Astrocyte (in vitro differentiated cells and primary cell): ENCODE measurements at places on chromosomes 6 and 20. TPM values are rescaled to one million over a fixed set of nuclear protein-coding genes. Genes with fewer than 3 reads are reported as not detected.

SCAND1 gene
- 63.8 and 68.0 TPM in 2 replicates for total RNA-seq

INSM1 gene
- total RNA-seq: 0.09 TPM in 1 of 2 replicates, not detected in the other

PRKN gene
- total RNA-seq: 1.3 and 1.5 TPM in 2 replicates

SDCBP2 gene
- 4.6 and 4.8 TPM in 2 replicates for total RNA-seq

PTCHD4 gene
- 11.4 and 12.4 TPM in 2 replicates for total RNA-seq

DNA sequence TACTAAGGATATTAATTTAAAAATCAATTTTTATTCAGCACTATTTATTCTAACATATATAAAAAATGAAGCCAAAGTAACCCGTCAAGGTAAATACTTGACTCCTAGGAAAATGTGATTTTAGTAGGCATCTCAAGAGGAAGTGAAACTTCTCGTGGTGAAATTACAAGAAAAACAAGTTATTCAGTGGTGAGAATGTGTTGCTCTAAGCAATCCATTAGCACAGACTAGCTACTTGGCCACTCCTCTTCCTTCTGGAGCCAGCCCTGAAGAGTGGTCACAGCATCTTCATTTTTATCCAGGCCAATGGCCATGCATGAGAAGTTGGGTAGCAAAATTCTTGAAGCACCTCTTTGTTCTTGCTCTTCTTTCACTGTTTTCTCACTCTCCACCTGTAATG lies 40.4 kb upstream of the GFRAL start:
- no peak for DNase-seq
- no peaks in the 10 kb centered on the region for H3K4me1 ChIP-seq
- H3K27me3 ChIP-seq: no peaks in the 10 kb centered on the region
- no peak overlapping the region for H3K27ac ChIP-seq
- no peaks in the 10 kb centered on the region for H3K36me3 ChIP-seq

DNA sequence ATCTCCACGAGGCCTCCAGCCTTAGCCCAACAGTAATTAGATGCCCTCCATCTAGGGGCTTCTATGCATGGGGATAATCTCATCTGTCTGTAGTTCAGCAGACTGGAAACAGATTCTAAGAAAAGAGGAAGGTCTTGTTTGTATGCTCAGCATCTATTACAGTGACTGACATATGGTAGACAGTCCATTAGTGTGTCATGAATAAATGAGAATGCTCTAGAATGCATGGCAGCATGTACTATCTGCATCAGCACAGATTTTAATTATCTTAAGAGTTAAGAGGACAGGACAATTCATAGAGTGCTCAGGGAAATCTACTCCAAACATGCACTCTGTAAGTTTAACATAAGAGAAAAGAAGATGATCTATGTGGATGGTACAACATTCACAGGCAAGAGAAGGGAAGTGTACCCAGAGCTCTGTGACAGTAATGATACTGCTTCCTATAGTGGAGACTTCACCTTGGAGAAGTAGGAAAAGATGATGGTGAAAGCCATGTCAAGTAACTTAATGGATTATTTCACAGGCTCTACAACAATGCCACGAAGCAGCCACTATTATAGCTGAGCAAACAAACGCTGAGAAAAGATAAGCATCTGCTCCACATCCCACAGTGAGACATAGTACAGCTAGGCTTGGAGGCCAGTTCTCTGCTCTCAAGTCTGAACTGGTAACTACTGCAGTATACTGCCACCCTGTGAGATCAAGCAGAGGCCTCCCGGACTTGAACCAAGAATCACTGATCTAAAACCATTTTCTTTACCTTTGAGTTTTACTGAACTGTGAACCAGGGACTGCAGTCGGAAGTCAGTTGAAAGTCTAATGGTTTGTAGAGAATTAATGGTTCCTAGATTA lies 309.2 kb upstream of the SPTLC3 start:
- H3K4me3 ChIP-seq: no peak overlapping the region
- no peak for DNase-seq

DNA sequence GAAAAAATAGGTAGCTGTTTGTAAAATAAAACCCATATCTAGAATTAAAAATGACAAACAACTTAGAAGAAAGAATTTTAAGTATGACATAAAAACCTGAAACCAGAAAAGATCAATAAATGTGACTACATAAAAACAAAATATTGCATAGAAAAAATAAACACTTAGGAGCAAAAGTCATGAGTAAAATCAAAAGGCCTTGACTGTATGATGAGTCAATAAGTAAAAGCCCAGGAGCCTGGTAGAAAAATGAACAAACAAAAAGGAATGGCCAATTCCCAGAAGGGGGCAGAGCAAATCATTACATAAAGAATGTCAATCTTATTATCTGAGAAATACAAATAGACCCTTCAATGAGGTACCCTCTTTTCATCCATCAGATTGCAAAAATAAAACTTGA lies 20.7 kb upstream of the ENPP1 start:
- no peak for DNase-seq
- no peaks in the 10 kb centered on the region for H3K36me3 ChIP-seq
- no peak overlapping the region for H3K4me3 ChIP-seq

DNA sequence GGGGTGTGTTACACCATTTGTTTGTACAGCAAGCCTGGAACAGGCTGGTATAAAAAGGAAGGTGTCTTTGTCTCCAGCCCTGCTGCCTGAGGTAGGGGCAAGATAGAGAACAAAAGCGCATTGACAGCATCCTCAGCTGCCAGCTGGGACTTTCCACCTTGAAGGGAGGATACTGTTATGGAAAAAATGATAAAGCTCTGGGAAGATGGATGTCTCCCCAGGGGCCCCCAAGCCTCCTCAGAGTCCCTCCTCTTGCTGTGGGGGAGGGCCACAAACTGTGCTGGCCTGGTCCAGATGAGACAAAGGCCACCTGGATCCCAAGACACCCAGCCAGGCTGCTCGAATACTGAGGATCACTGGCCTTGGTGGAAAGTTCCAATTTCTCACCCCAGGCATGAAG lies 13.0 kb downstream of the REM1 start:
- H3K27ac ChIP-seq: no peak overlapping the region
- no peaks in the 10 kb centered on the region for H3K36me3 ChIP-seq
- DNase-seq: no peak
- H3K4me1 ChIP-seq: peaks cover 5% of the 10 kb centered on the region

DNA sequence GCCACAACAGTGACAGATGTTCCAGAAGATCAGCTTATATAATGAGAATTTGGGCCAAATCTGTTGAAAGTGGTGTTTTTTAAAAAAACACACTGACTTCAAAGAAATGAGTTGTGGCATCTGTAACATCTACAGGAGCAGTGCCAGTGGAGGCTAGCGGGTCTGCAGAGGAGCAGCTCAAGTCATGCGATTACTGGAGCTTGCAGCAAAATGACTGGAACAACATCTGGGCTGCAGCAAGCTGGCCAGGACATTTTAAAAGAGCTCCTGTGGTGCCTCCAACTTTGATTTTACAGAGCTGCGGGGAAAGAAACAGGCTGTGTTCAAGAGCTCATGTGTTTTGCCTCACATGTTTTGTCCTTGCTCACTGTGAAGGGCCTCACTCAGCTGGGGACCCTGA lies 57.2 kb downstream of the TBX18 start:
- no peaks in the 10 kb centered on the region for H3K4me1 ChIP-seq
- H3K27ac ChIP-seq: no peak overlapping the region
- no peaks in the 10 kb centered on the region for H3K36me3 ChIP-seq
- no peak for DNase-seq
- no peak overlapping the region for H3K4me3 ChIP-seq
- H3K27me3 ChIP-seq: no peaks in the 10 kb centered on the region

DNA sequence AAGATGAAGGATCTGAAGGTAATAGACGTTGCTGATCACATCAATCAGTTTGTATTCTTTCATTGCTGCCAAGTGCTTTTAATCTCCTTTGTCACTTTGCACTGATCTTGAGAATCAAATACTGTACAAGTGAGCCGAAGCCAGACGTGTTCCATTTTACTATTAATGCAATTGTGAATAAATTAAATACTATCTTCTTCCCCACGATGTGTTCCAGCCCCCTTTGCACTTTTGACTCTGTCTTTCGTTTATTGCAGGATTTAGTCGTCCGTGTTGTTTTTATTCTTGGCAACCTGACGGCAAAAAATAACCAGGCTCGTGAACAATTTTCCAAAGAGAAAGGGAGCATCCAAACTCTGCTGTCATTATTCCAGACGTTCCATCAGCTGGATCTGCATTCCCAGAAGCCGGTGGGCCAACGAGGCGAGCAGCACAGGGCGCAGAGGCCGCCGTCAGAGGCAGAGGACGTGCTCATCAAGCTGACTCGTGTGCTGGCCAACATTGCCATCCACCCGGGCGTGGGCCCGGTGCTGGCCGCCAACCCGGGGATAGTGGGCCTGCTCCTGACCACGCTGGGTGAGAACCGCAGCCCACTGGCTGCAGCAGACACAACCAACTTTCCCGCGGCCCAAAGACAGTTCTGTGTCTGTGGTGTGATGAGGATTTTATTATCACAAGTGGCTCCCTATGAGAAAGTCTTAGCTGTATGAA lies 104.7 kb downstream of the ARMC2 start:
- H3K4me1 ChIP-seq: no peaks in the 10 kb centered on the region
- no peak for DNase-seq
- H3K27me3 ChIP-seq: no peaks in the 10 kb centered on the region
- H3K27ac ChIP-seq: no peak overlapping the region

DNA sequence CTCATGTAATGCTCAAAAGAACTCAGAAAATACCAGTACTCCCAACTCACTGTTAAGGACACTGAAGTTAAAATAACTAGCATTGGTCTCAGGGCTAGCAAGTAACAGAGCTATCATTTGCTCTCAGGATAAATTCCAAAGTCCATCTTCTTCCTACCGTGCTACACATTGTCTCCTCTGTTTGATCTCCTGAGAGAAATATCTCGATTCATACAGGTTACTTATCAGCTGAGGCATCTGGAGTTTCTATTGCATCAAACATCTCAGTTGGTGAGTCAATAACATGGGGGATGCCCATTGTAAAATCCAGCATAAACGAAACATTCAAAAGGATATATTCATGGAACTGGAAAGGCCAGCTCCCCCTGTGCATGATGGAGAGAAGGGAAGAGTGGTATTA lies 147.4 kb downstream of the BACH2 start:
- H3K27me3 ChIP-seq: no peaks in the 10 kb centered on the region
- H3K4me1 ChIP-seq: no peaks in the 10 kb centered on the region
- no peak overlapping the region for H3K27ac ChIP-seq

GRCh38 chr20:47609001-47609400 lies 107.3 kb downstream of the NCOA3 start:
- DNase-seq: no peak
- H3K27me3 ChIP-seq: no peaks in the 10 kb centered on the region
- H3K4me3 ChIP-seq: no peak overlapping the region
- peaks cover 12% of the 10 kb centered on the region for H3K4me1 ChIP-seq

DNA sequence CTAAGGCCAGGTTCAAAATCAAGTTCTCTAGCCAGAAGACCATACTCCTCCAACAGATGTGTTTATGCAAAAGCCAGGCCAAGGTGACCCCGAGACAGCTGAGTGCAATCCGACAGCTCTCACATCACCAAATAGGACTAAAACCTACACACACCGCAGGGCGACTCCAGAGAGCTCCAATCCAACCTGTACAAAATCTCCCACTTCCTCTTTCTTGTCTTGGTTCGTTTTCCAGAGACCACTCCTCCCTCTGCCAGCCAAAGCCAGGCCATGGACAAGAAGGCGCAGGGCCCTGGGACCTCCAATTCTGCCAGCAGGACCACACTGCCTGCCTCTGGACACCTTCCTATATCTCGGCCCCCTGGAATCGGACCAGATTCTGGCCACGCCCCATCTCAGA lies 11.5 kb upstream of the NOP56 start:
- no peak overlapping the region for H3K27ac ChIP-seq
- no peaks in the 10 kb centered on the region for H3K4me1 ChIP-seq
- H3K36me3 ChIP-seq: peaks cover 3% of the 10 kb centered on the region
- no peaks in the 10 kb centered on the region for H3K27me3 ChIP-seq

DNA sequence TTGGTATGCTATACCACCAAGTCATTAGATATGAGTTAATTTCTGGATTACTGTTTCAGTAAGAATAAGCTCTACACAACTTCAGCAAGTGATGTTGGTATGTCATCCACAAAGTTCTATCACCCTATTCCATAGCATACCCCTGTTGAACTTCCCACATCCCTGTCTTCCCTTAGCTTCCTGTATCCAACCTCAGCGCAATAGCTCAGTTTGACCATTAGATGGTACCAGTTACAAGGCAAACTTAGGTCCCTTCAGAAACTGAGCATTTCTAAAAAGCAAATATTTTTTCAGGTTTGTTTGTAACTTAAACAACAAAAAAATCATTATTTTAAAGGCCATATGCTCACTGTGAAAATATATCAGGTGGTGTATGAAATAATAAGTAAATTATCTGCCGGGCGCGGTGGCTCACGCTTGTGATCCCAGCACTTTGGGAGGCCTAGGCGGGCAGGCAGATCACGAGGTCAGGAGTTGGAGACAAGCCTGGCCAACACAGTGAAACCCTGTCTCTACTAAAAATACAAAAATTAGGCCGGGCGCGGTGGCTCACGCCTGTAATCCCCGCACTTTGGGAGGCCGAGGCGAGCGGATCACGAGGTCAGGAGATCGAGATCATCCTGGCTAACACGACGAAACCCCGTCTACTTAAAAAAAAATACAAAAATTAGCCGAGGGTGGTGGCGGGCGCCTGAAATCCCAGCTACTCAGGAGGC lies 8.8 kb upstream of the MOG start:
- H3K4me1 ChIP-seq: peaks cover 9% of the 10 kb centered on the region
- no peaks in the 10 kb centered on the region for H3K27me3 ChIP-seq
- no peaks in the 10 kb centered on the region for H3K36me3 ChIP-seq
- no peak overlapping the region for H3K27ac ChIP-seq
- no peak overlapping the region for H3K4me3 ChIP-seq
- peak; percentile 16 for DNase-seq

DNA sequence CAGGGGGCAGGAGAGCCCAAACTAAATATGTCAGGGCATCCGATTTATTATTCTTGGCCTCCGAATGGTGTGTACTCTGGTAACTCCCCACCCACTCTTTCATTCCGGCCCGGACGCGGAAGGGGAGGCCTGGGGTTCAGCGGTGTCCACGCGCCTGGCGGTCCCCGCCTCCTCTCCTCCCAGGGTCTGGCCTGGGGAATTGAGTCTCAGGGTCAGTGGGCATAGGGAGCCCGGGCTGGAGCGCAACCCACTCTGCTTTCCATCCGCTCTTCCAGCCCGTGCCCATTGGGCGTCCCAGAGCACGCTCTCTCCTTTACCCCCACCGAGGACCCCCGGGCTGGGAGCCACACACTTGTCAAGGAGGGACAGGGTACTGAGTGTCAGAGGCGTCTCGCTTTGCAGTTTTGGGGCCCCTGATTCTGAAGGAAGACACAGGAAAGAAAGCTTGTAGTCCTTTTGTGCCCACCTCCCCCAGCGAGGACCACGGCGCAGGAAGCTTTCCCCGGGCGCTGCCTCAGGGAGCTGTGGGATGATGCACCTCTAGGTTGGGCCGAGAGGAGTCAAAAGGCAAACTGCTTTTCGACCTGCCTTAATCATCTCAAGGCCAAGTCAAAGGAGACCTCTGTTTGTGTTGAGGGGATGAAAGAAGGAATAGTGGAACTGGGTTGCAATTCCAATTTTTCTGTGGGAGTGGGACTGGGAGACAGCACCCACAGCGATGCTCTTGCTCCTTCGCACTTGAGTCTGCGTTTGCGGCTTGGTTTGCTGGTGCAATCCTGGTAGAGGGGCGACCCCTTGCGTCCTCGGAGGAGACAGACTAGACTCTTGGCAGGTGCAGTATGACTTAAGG lies 2.5 kb downstream of the RSPO3 start:
- no peak overlapping the region for H3K27ac ChIP-seq
- peaks cover 53% of the 10 kb centered on the region for H3K27me3 ChIP-seq
- H3K4me3 ChIP-seq: peak overlapping the region; percentile 26

GRCh38 chr6:142474531-142475289 lies 172.9 kb downstream of the ADGRG6 start:
- H3K36me3 ChIP-seq: no peaks in the 10 kb centered on the region
- no peak overlapping the region for H3K4me3 ChIP-seq
- H3K27me3 ChIP-seq: no peaks in the 10 kb centered on the region
- H3K27ac ChIP-seq: no peak overlapping the region
